ENCODE measurements at places on chromosomes 12 and 14.

DNA sequence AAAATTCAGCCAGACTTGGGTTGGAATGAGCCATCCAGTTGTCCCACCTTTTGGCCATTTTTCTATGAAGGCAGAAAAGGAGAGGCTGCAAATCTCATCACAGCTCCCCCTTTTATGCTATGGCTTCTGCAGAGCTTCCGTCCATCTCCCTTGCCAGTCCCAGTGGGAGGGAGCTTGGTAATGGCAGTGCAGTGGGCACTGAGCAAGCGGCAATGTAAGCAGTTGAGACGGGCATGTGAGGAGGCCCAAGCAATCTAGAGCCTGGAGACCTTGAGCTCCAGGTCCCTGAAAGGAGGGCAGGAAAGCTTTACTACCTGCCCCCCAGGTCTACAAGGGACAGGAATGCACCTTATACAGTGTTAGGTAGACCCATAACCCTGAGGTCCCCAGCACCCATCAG lies 73.1 kb downstream of the CRACR2A start:
- no peak for DNase-seq

DNA sequence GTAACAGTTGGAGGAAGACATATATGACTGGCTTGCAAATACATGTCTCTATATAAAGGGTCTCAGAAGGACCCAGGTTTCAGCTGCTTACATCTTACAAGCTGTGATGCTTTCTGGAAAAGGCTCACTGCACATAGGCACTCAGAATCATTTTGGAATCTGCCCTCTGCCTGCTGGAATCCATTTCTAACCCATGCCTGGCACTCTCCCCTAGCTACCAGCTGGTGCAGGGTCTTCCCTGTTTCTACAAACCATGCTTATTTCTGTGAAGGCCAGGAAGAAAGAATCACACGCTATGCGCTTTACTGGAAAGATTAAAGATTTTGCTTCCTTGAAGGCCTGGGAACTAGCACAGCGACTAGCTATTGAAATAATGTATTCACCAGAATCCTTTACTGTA lies 151.3 kb downstream of the DICER1 start:
- DNase-seq = no peak

- DNase-seq = no peak
Measured at GRCh38 chr12:65308601-65309071, 30.2 kb downstream of the MSRB3 start.

- no peak for DNase-seq
Measured at GRCh38 chr12:33942172-33942571, 80.1 kb upstream of the ALG10 start.

DNA sequence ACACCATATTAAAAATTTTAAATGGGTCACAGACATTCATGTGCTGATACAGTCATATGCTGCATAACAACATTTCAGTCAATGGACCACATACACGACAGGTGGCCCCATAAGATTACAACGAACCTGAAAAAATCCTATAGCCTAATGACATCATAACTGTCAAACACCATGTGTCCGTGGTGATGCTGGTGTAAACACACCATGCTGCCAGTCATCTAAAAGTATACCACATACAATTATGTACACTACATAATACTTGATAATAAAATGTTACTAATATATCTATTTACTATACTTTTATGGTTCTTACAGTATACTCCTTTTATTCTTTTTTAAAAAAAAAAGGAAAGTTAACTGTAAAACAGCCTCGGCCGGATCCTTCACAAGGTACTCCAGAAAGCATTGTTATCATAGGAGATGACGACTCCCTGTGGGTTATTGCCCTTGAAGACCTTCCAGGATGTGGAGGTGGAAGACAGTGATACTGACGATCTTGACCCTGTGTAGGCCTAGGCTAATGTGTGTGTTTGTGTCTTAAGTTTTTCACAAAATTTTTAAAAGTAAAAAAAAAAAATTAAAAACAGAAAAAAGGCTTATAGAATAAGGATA lies 5.0 kb upstream of the TDG start:
- DNase-seq = no peak

DNA sequence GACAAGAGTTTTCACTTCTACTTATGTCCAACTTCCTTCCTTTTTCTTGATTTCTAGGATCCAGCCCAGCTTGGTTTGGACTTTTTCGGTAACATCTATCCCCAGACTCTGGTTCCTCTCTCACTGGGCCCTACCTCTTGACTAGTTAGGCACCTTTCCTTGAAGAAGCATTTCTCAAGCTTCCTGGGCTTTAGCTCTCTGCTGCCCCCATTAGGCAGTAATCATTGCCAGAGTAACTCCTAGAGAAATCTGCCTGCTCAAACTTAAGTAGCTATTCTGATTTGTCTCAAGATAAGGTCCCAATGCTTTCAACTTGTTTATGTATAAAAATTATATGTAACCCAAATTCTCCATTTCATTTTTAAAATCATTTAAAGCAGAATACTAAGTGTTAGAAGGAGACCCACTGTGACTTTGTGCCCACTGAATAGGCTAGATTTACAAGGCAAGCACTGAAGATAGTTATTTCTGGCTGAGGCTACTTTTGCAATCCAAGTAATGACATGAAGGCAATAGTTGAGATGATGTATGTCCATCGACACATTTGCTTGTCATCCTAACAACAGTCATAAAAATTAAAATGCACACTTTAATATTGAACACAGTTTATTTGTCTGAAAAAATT lies 275.0 kb upstream of the G2E3 start:
- DNase-seq = no peak

DNA sequence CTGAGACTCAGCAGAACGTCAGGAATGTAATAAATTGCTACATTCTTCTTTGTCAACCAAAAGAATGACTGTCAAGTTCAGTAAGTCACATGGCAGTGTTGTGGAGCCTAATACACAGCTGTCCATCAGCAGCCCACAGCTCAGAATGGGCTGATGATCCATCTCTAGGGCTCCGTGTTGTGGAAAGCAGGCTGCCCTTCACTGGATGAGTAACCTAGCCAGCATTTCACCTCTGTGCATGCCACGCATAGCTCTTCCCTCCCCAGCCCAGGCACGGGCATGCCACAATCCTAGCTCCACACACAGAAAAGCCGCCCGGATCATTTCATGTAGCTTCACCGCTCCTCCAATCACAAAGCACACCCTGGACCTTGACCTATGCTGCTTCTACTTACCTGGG lies 878.0 kb upstream of the TMEM132C start:
- DNase-seq = no peak

DNA sequence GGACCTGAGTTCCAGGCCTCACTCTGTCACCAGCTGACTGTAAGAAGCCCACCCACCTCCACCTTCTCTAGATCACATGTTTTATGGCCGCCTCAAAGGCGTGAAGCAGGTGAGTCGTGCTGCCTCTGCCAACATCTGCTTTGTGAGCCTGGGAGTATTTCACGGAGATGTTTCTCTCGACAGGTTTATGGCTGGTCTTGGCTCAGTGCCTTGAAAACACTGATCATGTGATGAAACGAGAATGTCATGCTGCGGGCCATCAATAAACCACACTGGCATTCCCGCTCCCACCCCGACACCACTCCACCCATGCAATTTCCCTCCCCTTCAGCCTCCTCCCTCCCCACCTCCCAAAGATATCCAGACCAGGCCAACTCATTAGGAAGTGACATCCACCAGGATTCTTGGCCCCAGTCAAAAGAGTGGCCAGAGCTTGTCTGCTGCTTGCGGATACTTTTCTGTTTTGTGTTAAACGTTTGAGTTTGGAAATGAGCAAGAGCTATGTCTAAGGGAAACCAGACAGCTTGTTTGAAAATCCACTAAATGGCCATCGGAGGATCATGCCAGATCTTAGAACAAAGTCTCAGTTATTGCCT lies 53.8 kb upstream of the NTF3 start:
- no peak for DNase-seq

GRCh38 chr12:67320614-67321295 lies 51.6 kb downstream of the CAND1 start:
- no peak for DNase-seq

DNA sequence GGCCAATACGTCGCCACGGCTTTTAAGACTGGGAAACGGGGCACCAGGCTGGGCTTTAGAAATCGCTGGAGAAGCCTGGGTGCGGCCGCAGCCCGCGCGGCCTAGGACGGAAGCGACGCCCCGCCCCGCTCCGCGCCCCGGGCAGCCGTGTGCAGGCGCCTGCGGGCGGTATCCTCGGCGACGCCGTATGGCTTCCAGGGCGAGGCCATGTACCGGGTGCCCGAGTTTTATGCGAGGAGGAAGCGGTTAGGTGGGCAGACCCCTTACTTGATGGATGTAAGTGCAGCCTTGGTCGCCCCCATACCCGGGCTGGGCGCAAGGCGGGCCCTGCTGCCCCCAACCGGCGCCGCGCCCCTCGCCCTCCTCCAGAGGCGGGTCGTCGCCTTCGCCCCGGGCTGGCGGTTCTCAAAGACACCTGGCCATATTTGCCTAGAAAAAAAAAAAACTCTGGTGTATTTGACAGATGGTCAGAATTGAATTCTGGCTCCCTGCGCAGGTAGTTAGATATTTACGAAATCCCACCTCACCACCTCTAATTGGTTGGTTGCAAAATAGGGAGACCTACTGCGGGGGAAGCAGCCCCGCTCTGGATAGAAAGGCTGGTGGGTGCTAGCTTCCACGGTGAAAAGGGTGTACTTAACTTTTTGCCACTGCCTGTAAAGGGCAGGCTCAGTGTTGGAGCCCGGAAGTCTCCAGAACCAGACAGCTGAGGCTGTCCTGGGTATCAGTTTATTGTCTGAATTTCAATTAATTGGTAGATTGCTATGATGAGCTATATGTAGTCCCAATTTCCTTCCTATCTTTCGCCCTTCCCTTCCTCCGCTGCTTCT lies at the start of gene PPP1R36:
PPP1R36 (plus strand) TSS at position 171 of the 830 bp plus-strand sequence; CDS start at position 208, 37 bp downstream.
- DNase-seq = peak; percentile 16

GRCh38 chr12:13075786-13076570 lies 27.5 kb downstream of the GSG1 start:
- DNase-seq = no peak

DNA sequence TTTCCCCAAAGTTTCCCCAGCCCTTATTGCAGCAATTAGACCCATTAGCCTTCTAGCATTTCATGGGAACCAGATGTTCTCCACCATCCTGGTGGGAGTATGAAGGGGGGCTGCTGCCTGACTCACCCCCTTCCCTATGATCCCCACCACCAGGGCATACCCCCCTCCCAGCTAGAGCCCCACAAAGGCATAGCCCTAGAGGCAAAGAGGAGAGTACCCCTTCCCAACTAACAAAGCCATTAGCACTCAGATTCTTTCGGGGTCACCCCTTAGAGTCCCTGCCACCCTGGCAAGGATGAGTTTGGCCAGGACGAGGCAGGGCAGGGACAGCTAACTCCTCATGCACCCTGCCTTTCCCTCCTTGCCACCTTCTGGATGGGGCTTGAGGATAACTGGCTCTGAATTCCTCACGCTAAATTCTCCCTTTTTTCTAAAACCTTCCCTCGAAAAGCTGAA lies 9.2 kb downstream of the RARG start:
- DNase-seq = no peak

DNA sequence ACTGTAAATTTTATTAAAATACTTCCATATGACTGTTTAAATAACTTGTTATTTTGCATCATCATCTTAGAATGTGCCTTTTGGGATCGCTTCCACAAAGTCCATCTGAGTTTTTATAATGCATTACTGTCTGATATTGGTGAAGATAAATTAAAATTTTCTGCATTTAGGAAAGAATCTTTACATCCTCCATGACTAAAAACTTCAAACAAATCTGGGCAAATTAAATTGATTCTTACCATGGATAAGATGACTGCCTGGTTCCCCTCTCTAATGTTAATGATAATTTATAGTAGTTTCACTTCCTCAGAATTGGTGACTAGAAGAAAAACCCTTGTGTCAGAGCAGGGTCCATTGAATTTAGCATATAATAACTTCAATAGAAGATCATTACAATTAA lies 94.7 kb upstream of the SLC38A4 start:
- DNase-seq = no peak

GRCh38 chr14:97164021-97164420 lies 366.8 kb downstream of the VRK1 start:
- DNase-seq = no peak

- DNase-seq = peak; percentile 26
Measured at GRCh38 chr14:24307575-24308341, at the start of gene CIDEB. Gene CIDEB (minus strand): TSS chr14:24307977. CDS start chr14:24307858, 119 bp downstream.

DNA sequence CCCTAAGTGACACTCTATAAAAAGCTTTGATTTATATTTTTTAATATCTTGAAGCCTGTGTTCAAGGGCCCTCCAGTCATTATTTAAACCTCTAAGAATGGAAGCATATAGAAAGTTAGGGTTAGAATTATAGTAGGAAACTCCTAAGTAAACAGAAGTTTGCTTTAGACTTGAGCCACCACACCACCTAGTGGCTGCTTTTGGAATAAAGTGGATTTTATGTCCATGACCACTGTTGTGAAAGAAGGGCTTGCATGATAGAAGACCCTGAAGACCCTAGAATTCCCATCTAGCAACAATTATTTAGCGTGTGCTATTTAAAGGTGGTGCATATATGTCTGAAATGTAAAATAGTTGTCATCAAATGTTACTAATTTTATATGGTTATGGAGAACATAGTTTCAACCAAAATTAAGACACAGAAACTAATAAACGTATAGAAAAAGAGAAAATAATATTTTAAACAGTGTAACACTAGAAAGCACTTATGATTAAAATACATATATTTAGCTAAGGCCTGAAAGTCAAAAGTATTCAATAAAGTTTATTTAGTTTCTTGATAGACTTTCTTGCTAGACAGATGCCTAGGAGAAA lies 21.3 kb downstream of the LRRIQ1 start:
- DNase-seq = no peak

GRCh38 chr14:90402016-90402415 lies 5.2 kb downstream of the CALM1 start:
- DNase-seq = no peak

DNA sequence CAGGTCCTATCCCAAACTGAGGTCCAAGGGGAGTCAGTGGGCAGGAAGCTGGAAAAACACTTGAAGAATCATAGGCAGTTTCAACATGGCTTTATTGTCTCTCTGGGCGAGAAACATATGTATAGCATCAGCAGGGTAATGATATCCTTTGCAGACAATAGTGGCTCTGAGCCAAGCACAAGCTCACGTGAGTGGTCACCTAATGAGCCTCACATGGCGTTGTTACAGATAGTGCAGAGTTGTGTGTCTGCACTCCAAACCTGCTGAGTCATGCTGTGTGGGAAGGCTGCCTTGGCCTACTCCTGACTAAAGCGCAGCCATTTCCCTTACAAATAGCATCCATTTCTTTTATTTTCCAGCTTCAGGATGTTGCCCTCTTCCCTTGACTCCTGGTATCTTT lies 105.2 kb upstream of the SYT1 start:
- DNase-seq = no peak

DNA sequence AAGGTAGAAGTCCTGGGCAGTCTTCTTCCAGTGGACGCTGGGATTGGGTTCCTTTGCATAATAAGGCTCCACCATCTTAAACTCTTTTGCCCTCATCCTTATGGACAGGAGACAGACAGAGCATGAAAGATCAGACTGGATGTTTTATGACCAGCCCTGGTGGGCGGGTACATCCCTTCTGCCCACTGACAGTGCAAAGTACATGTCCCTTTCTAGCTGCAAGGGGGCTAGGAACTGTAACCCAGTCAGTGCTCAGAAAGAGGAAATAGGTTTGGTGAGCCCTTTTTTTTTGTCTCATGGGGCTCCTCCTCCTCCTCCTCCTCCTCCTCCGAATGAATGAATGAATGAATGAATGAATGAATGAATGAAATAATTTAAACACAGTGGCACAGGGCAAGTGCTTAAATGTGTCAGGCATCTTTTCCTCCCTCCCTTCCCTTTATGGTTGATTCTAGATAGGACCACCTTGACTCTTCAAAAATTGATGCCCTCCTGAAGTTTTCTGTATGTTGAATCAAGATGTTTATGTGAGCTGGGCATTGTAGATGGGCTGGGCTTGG lies 36.4 kb upstream of the HNF1A start:
- no peak for DNase-seq
